ENCODE measurements at places on chromosomes 16 and 17. TPM values are rescaled to one million over a fixed set of nuclear protein-coding genes. Genes with fewer than 3 reads are reported as not detected.

DNA sequence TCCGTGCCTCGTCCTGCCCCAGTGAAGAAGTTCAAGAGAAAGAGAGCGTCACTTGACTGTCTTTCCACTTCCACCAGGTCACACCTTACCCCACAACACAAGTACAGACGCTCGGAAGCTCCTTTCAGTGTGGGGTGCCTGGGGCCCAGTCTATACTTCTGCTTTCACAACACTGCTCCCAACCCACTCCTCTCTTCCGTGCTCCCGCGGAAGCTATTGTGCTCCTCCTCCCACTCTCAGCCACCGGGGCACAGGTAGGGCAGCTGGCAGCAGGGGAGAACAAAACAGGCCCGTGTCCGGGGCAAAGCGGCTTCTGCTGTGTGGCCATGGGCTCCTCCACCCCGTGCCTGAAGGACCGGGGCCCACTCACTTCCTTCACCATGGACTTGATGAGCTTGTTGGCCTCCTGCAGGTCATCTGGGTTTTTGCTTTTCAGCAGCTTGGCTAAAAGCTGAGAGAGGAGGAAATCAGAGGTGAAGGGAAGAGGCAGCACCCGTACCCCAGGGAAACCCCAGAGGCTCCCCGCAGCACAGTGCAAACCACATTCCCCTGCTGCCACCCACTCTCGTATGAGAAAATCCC is 18.9 kb downstream of the GGA3 start:
- peak; percentile 31 for DNase-seq
- H3K4me3 ChIP-seq: peak overlapping the region; percentile 9
- peak overlapping the region; percentile 80 for H3K27ac ChIP-seq
- peaks cover 35% of the 10 kb centered on the region for H3K36me3 ChIP-seq

Gene ADAD2
- total RNA-seq: 0.66 TPM

Gene TBC1D3I
- total RNA-seq: not detected

GRCh38 chr17:45111850-45112249 is 20.5 kb downstream of the PLCD3 start:
- H3K4me3 ChIP-seq: no peak overlapping the region
- DNase-seq: no peak

DNA sequence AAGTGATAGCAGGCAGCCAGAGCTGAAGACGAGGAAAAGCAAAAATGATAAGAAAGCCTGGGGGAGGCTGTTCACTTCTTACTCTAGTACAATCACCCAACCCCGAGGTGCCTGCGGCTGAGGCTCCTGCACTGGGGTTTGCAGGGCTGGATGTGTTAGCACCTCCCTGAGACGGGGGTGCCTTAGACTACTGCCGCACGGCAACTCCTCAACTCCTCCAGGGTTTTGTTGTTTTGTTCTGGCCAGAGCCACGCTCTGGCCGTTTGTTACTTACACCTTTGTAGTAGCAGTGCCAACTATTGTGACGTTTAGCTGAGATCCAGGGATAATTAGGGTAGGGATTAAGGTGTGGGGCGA is 51.5 kb downstream of the LDHD start:
- peak overlapping the region; percentile 58 for H3K4me3 ChIP-seq
- H3K27me3 ChIP-seq: no peaks in the 10 kb centered on the region
- H3K36me3 ChIP-seq: peaks cover 3% of the 10 kb centered on the region
- H3K4me1 ChIP-seq: peaks cover 26% of the 10 kb centered on the region
- H3K27ac ChIP-seq: peak overlapping the region; percentile 34

DNA sequence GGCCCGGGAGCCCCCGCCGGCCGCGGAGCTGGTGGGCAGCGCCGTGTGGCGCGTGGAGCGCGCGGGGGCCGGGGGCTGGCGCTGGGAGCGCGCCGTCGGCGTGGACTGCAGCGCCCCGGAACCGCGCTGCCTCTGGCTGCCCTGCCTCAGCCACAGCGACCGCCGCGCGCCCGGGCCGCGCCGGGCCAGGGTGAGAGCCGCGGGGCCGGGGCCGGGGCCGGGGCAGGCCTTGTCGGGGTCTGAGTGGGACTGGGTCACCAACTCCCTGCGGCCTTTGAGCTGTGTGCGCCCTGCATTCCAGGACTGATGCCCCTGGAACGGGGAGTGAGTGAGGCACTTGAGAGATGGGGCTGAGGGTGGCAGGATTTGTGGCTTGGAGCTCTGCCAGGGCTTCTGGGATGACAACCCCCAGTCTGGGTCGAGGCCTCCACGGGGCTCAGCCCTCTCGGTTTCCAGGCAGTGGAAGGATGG is 25.7 kb downstream of the ARHGAP23 start:
- H3K27ac ChIP-seq: no peak overlapping the region
- peaks cover 13% of the 10 kb centered on the region for H3K4me1 ChIP-seq
- no peak overlapping the region for H3K4me3 ChIP-seq
- peaks cover 52% of the 10 kb centered on the region for H3K27me3 ChIP-seq

GRCh38 chr17:42704837-42705494 is 22.6 kb downstream of the CNTNAP1 start:
- H3K4me3 ChIP-seq: no peak overlapping the region
- DNase-seq: peak; percentile 74
- H3K27ac ChIP-seq: no peak overlapping the region
- H3K27me3 ChIP-seq: no peaks in the 10 kb centered on the region
- peaks cover 62% of the 10 kb centered on the region for H3K36me3 ChIP-seq
- H3K4me1 ChIP-seq: peaks cover 33% of the 10 kb centered on the region

Gene TBX6
- 1.1 TPM for total RNA-seq

Data from activated naive CD8-positive, alpha-beta T cell treated with anti-CD3 and anti-CD28 coated beads for 36 hours (primary cell).